ENCODE measurements at places on chromosomes 5 and 9.

GRCh38 chr5:67960939-67961338, 254.6 kb upstream of the PIK3R1 start:
- H3K27ac ChIP-seq, result no peak overlapping the region
- no peak for DNase-seq
- H3K36me3 ChIP-seq, result no peaks in the 10 kb centered on the region
- no peaks in the 10 kb centered on the region for H3K4me1 ChIP-seq
- H3K4me3 ChIP-seq, result no peak overlapping the region

DNA sequence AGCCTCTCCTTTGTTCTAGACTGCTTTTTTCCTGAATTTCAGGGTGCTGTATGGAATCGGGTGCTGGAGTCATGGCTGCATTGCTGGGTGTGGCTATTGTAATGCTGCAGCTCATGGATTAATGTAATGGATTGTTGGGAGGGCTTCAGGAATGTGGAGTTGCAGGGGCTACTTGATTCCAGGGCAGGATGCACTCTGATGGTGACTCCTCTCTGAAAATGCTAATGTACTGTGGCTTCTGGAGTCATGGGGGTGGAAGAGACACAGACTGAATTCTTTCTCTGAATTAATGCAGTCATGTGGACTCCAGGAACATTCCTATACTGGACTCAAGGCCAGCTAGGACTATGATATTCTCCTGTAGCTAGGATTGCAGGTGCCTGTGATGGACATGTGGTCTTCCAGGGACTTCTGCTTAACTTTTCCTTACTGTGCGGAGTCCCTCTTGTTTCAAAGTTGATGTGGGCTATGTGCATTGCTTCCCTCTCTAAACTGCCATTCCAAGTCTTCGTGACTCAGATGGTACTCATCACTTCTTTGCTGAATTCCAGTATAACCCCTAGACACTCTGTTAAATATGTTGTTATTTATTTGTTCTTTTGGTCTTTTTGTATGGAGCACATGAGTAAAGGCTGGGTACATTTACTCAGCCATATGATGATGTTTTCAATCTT, 396.2 kb downstream of the KCTD16 start:
- no peaks in the 10 kb centered on the region for H3K4me1 ChIP-seq
- no peak overlapping the region for H3K27ac ChIP-seq
- DNase-seq, result no peak
- no peaks in the 10 kb centered on the region for H3K27me3 ChIP-seq
- H3K36me3 ChIP-seq, result no peaks in the 10 kb centered on the region

GRCh38 chr5:125325488-125326149, 579.2 kb upstream of the ZNF608 start:
- no peak for DNase-seq
- no peak overlapping the region for H3K27ac ChIP-seq

DNA sequence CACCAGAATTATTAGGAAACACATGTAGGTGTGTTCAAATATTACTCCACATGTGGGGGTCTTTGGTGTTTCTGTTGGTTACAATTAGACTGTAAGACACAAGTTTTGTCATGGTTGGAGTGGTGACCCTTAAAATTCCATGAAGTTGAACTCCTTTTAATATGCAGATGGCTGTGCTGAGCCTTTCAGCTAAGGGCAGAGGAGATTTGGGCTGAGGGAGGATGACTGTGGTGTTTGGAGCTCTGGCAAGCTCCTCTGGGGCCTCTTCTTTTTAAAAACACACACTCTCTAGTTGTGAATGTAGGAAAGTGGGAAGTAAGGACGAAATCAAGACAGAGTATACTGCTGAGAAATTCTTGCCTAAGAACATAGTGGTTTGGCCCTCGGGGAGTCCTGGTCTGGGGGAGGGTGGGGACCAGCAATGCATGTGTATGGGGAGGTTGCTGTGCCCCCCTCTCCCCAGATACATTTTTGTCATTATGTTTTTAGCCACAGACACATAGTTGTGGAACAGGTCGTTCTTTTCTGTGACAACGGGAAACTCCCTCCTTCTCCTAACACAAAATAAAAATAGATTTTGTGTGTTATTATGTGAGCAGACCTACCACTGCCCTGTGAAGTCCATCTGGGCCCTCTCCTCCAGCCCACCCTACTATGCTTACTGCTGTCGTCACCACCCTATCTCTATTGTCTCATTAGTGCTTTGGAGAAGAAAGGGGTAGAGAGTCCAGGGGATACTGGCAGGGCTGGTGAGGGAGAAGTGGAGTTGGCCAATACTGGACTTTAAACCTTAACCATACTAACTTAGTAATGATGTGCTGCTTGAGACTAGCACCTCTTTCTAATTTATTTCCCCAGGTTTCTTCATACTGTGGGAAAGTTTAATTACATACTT, 10.0 kb downstream of the SMARCA2 start:
- no peak overlapping the region for H3K27ac ChIP-seq
- H3K4me1 ChIP-seq, result peaks cover 100% of the 10 kb centered on the region
- no peak for DNase-seq
- H3K4me3 ChIP-seq, result no peak overlapping the region
- H3K36me3 ChIP-seq, result peaks cover 6% of the 10 kb centered on the region

- no peaks in the 10 kb centered on the region for H3K36me3 ChIP-seq
- H3K4me1 ChIP-seq, result no peaks in the 10 kb centered on the region
- H3K4me3 ChIP-seq, result no peak overlapping the region
Measured at GRCh38 chr9:36625006-36625615, 52.4 kb downstream of the MELK start.

GRCh38 chr5:150603052-150603451, 37.4 kb upstream of the SYNPO start:
- H3K36me3 ChIP-seq, result no peaks in the 10 kb centered on the region
- H3K4me3 ChIP-seq, result no peak overlapping the region
- no peaks in the 10 kb centered on the region for H3K4me1 ChIP-seq
- no peak overlapping the region for H3K27ac ChIP-seq
- H3K27me3 ChIP-seq, result no peaks in the 10 kb centered on the region
- DNase-seq, result no peak

DNA sequence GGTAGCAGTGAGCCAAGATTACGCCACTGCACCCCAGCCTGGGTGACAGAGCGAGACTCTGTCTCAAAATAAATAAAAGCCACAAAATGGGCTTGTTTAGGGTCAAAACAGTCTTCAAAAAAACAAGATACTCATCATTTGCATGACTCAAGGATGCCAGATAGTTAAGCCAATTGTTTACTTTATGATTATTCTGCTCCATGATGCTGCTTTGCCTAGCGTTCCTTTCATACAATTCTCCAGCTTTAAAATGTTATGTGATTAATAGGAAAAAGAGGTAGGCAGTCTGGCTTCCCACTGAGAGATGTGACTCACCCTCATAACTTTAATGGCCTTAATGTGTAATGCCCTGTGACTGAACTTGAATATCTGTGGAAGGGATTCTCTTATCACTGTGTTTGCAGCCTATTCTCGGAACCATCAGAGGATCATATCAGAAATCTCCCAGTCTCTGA, 364.6 kb upstream of the TRPC7 start:
- no peaks in the 10 kb centered on the region for H3K27me3 ChIP-seq
- no peaks in the 10 kb centered on the region for H3K4me1 ChIP-seq
- H3K4me3 ChIP-seq, result no peak overlapping the region
- no peak for DNase-seq
- no peak overlapping the region for H3K27ac ChIP-seq

- peak overlapping the region; percentile 99 for H3K27ac ChIP-seq
- DNase-seq, result no peak
- no peaks in the 10 kb centered on the region for H3K27me3 ChIP-seq
- peaks cover 22% of the 10 kb centered on the region for H3K36me3 ChIP-seq
Measured at GRCh38 chr5:179819296-179820126, 1.2 kb upstream of the SQSTM1 start.

DNA sequence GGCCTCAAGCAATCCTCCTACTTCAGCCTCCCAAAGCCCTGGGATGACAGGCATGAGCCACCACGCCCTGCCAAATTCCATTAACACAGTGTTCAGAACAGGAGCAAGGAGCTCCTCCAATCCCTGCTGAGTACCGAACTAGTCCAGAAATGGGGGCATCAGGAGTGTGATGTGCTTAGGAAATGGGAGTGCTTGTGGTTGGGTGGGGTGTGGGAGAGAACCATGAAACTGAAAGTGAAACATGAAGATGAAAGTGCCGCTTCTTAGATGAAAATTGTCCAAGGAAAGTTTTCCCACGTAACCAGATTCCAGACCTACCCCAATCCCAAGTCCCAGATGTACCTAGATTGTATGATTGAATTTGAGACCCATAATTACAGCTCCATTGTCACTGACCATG, 16.7 kb upstream of the ZNF131 start:
- peak overlapping the region; percentile 50 for H3K27ac ChIP-seq
- no peaks in the 10 kb centered on the region for H3K27me3 ChIP-seq
- peaks cover 28% of the 10 kb centered on the region for H3K4me1 ChIP-seq
- H3K4me3 ChIP-seq, result no peak overlapping the region
- no peak for DNase-seq

- no peak overlapping the region for H3K4me3 ChIP-seq
- H3K27me3 ChIP-seq, result no peaks in the 10 kb centered on the region
- no peaks in the 10 kb centered on the region for H3K36me3 ChIP-seq
- H3K4me1 ChIP-seq, result peaks cover 5% of the 10 kb centered on the region
- no peak for DNase-seq
- no peak overlapping the region for H3K27ac ChIP-seq
Measured at GRCh38 chr5:177608243-177609075, 8.5 kb downstream of the B4GALT7 start.

- no peaks in the 10 kb centered on the region for H3K36me3 ChIP-seq
- no peak for DNase-seq
- no peak overlapping the region for H3K4me3 ChIP-seq
- H3K4me1 ChIP-seq, result no peaks in the 10 kb centered on the region
- H3K27ac ChIP-seq, result no peak overlapping the region
- no peaks in the 10 kb centered on the region for H3K27me3 ChIP-seq
Measured at GRCh38 chr5:164020116-164020515, 514.7 kb downstream of the MAT2B start.

GRCh38 chr5:76851728-76852369, 2.0 kb downstream of the S100Z start:
- DNase-seq, result no peak
- no peak overlapping the region for H3K27ac ChIP-seq
- H3K4me3 ChIP-seq, result no peak overlapping the region

DNA sequence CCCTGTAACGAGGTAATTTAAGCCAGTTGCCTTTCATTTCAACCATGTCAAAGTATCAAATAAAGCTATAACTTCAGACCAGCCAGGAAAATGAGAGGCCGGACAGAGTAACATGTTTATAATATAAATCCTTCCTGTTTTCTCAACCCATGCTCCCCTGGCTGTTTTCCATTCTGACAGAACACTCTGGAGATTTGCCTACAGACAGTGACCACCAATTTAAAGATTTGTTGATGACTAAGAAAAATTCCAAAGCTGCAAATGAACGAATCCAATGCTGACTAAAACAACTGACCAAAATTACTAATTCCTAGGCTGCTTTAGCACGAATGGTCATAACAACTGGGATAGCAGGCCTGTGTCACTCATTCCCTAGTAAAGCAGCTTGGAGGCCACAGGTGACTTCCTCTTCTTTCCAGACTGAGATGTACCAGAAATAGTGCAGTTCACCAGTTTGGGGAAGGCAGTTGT, 141.4 kb downstream of the AOPEP start:
- no peak overlapping the region for H3K4me3 ChIP-seq
- H3K36me3 ChIP-seq, result no peaks in the 10 kb centered on the region
- H3K27ac ChIP-seq, result no peak overlapping the region
- peaks cover 33% of the 10 kb centered on the region for H3K4me1 ChIP-seq

GRCh38 chr5:104952876-104953275, 1390.3 kb upstream of the NUDT12 start:
- no peak overlapping the region for H3K27ac ChIP-seq
- H3K4me1 ChIP-seq, result no peaks in the 10 kb centered on the region
- no peak overlapping the region for H3K4me3 ChIP-seq
- H3K27me3 ChIP-seq, result no peaks in the 10 kb centered on the region

GRCh38 chr5:79261897-79262296, 26.0 kb downstream of the JMY start:
- H3K4me3 ChIP-seq, result no peak overlapping the region
- no peaks in the 10 kb centered on the region for H3K36me3 ChIP-seq
- no peaks in the 10 kb centered on the region for H3K27me3 ChIP-seq

DNA sequence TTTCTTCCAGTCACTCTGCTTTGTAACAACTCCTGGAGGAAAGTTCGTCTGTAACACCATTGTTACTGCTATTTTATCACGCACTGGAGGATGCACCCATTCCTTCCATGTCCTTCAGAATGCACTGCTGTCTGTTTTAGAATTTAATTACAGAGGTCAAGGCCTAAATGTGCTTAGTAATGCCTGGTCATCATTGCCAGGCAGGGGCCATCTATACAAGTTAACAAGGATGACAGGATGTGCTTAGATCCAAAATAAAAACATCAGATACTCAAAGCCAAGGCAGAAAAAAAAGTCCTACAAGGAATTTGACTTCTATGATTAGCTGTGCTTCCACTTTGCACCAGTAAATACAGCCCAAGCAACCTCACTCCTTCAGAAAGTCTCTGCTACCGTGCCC, 371.4 kb downstream of the SEMA5A start:
- H3K4me3 ChIP-seq, result no peak overlapping the region
- DNase-seq, result no peak
- H3K27me3 ChIP-seq, result no peaks in the 10 kb centered on the region
- H3K4me1 ChIP-seq, result no peaks in the 10 kb centered on the region
- H3K27ac ChIP-seq, result no peak overlapping the region
- H3K36me3 ChIP-seq, result no peaks in the 10 kb centered on the region

DNA sequence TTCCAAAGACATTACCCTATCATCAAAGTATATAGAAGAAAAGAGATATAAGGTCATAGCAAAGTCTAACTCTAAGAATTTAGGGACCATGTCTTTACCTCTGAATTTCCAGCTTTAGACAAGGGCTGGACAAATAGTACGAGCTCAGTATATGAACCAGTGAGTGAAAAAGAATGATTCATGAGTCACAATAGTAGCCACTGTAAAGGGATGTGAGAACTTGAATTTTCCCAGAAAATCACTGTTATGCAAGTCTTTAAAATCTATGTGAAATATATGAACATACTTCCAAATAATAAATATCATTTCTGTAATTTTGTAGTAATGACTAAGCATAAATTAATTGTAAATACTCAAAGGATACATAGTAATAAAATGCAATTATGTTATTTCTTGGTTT, 305.9 kb upstream of the PRR16 start:
- H3K36me3 ChIP-seq, result no peaks in the 10 kb centered on the region
- no peaks in the 10 kb centered on the region for H3K27me3 ChIP-seq
- no peak overlapping the region for H3K27ac ChIP-seq
- DNase-seq, result no peak
- no peaks in the 10 kb centered on the region for H3K4me1 ChIP-seq

GRCh38 chr5:141969783-141970771, 1.2 kb downstream of the RNF14 start:
- no peaks in the 10 kb centered on the region for H3K27me3 ChIP-seq
- peak; percentile 49 for DNase-seq
- H3K36me3 ChIP-seq, result peaks cover 17% of the 10 kb centered on the region
- peaks cover 28% of the 10 kb centered on the region for H3K4me1 ChIP-seq
- H3K27ac ChIP-seq, result peak overlapping the region; percentile 96

- DNase-seq, result no peak
- no peaks in the 10 kb centered on the region for H3K27me3 ChIP-seq
- H3K27ac ChIP-seq, result no peak overlapping the region
- no peak overlapping the region for H3K4me3 ChIP-seq
- H3K4me1 ChIP-seq, result peaks cover 27% of the 10 kb centered on the region
- H3K36me3 ChIP-seq, result no peaks in the 10 kb centered on the region
Measured at GRCh38 chr9:77960356-77961153, 71.1 kb downstream of the GNAQ start.

GRCh38 chr5:143094087-143094521, 309.4 kb downstream of the NR3C1 start:
- no peaks in the 10 kb centered on the region for H3K27me3 ChIP-seq
- H3K4me1 ChIP-seq, result no peaks in the 10 kb centered on the region
- H3K36me3 ChIP-seq, result no peaks in the 10 kb centered on the region
- DNase-seq, result no peak
- H3K27ac ChIP-seq, result no peak overlapping the region
- H3K4me3 ChIP-seq, result no peak overlapping the region

Data from CD4-positive, alpha-beta memory T cell (primary cell).